Activated CD4-positive, alpha-beta T cell treated with anti-CD3 and anti-CD28 coated beads, Interleukin-2, amount 10 ng/mL, durations not matched to agents 24 days and 14 days (primary cell): ENCODE measurements at places on chromosomes 4 and X. TPM values are rescaled to one million over a fixed set of nuclear protein-coding genes. Genes with fewer than 3 reads are reported as not detected.

MAGEA11 gene
- total RNA-seq, result not detected in 2 replicates

TMEM192 gene
- 10.0 and 11.0 TPM in 2 replicates for total RNA-seq

ADAM29 gene
- not detected in 2 replicates for total RNA-seq

FGD1 gene
- total RNA-seq, result 0.09 and 0.14 TPM in 2 replicates

SPIN2A gene
- 0.66 and 1.0 TPM in 2 replicates for total RNA-seq

NLGN4X gene
- total RNA-seq, result not detected in 2 replicates

DCUN1D4 gene
- 33.5 and 34.3 TPM in 2 replicates for total RNA-seq
